Skeletal muscle cell (primary cell): ENCODE measurements at places on chromosomes 12 and 14.

GRCh38 chr14:44897845-44898151, 63.9 kb downstream of the KLHL28 start:
- DNase-seq, result no peak

DNA sequence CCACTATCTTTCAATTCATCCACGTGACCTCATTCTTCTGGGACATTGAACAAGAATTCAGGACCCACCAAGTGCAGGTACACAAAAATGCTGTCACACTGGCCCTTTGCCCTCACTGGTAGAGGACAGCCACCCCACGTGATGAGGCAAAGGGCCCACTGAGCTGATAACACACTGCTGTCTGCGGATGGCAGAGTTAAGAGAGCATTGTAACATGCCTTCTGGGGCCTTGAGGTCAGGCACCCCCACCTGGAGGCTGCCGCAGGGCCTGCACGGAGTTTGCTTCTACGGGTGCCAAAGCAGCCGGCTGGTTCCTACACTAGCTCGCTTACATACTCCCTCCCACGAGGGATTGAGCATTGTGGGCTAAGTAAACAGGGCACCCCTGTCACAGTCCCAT, 101.0 kb downstream of the LRIG3 start:
- DNase-seq, result no peak

- DNase-seq, result no peak
Observed at GRCh38 chr12:115891556-115892164, 385.8 kb downstream of the MED13L start.

DNA sequence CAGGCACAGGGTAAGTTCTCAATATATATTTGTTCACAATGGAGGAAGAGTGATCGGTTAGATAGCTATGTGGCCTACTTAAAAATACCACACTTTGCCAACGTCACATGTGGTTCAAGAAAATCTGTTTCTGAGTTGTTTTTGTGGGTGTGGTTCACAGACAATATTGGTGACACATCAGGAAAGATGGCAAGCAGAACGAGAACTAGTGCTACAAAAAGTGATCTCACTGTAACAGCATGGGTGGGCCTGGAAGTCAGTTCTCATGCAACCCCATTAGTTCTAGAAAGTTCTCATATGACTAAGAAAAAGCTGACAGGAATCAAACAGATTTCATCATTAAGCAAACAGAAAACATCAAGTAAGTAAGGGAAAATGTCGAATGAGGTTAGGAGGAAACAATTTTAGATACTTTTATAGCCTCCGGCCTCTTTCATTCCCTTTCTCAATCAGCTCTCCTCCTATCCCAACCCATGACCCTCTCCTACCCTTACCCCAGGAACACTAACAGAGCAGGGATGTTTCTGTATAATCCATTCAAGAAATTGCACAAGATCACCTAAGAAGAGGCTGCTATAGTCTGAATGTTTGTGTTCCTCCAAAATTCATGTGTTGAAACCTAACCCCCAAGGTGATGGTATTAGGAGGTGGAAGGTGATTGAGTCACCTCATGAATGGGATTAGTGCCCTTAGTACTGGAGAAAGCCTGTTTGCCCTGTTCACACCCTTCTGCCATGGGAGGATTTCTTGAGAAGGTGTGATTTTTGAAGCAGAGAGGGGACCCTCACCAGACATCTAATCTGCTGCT, 15.5 kb upstream of the NTN4 start:
- DNase-seq, result peak; percentile 100

- DNase-seq, result no peak
Observed at GRCh38 chr14:36207500-36207899, 31.0 kb upstream of the PTCSC3 start.

DNA sequence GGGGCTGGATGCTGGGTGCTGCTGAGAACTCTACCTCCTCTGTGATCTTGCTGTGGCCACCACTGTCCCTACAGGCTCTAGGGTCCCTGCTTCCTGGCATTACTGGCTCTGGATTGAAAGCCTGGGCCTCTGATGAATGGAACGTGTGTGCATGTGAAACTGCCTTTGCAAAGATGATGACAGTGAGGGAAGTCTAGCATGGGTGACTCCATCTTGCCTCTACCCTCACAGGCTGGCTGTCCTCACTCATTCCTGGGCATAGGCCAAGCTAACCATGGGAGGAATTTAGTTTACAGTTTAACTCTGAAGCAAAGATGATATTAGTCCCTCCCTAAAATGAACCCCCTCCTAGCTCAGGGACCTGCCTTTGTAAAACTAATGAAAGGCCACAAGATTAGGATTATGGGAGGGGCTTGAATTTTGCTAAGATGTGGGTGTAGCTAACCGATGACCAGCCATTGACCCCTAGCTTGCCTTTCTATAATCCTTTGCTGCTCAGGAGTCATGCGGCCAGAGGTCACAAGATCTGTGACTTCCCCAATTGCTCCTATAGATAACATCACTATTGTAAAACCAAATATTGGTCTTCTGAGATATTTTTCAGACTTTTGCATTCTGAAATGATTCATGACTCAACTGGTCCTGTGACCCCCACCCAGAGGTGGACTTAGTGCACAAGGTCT, 2.2 kb upstream of the C1S start:
- no peak for DNase-seq

DNA sequence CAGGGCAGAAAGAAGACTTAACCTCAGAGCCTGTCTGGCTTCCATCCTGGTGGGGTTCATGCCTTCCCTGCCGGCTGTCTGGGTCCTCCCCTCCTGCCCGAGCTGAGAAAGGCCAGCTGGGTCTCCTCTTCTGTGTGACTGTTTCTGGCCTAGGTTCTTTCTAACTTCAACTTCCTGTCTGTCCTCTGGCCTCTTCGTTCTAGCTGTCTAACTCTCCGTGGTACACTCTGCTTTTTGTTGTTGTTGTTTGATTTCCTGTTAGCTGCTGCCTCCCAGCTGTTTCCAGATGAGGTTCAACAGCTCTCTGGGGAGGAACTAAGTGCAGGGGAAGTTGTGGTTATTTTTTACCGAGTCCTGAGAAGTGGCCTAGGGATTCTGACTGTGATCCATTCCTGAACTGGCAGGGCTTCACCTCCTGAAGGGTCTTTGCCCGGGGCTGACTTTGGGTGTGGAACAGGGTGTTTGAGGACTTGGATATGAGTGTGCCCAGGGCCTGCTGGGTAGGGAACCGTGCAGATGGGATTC, 3.2 kb downstream of the MLXIP start:
- DNase-seq, result no peak

DNA sequence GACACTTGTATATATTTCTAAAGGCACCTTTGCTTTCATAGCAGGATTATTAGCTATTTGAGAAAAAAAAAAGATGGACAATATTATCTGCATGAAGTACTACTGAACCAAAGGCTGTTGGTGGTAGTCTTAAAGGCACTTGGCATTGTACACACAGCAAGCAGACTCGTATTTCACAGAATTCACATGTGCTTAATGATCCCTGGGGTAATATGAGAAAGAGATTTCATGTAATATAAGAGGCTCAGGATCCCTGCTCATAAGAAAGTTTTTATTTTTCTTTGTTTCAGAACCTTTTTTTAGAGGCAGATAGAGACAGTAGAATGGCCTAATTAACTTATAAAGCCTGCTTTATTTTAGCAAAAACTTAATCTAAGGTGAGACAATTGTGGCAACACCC, 59.5 kb downstream of the SYNE2 start:
- no peak for DNase-seq

DNA sequence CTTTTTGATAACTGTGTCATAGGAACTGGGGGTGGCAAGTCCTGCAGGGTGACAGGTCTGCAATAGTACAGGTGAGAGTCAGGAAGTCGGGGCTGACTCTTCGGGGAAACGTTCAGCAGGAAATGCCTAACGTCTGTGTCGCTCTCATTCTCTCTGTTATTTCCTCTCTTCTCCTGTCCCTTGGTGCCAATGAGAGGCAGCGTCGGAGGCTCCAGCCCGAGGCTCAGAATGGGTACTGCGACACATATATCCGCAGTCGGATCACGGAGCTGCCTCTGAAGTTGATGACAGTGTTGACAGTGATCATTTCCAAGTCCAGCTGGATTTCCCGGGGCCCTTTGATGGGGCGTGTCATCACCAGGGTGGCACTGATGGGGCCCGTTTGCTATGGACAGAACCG, 2.7 kb upstream of the TC2N start:
- DNase-seq, result no peak

DNA sequence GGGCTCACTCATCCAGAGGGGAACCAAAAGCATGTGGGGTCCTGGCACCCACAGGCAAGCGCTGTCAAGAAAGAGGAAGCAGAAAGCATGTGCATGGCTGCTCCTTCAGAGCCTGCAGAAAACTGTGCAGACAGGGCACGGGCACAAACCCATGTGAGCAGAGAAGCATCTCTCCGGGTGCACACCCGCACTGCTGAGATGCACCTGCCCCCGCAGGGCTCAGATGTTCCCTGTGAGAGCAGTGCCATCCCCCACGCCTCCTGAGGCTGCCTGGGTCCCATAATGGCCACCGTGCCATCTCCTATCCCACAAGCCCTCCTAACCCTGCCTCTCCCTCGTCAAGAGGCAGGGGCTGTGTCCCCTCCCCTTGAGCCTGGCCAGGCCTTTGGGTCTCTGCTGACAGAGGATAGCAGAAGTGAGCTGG, 32.3 kb upstream of the INF2 start:
- no peak for DNase-seq

DNA sequence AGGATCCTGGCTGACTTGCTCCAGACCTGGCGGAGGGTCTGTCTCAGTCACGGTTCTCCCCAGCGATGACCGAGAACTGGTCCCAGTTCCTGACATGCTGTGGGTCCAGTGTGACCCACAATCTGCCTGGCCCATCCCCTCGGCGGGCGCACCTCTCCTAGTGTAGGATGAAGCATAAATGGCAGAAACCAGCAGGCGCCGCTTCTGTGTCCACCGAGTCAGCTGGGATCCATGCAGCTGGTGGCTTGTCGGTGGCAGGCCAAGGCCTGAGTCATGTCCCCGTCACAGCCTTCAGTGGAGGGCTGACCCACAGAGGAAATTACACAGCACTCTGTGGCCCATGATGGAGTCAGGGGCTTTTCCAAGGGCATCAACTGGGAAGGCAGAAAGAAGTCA, 38.5 kb downstream of the NFKBIA start:
- DNase-seq, result no peak

DNA sequence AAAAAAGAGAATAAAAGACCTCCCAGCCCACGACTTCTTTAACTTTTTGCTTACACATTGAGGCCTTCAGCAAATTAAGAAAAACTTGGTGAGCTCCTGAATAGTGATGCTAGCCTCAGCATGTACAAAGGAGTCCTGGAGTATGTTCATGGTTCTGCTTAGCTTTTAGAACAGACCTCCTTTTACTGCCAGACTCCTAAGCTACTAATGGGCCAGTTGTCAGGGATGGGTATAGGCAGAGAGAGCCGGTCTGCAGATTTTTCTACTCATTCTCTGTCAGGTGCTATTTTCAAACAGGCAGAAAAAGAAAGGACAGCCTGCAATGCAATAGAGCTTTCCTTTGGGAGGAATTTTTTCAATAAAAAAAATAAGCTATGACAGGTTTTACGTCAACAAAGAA, 81.9 kb upstream of the REP15 start:
- DNase-seq, result no peak

- DNase-seq, result no peak
Observed at GRCh38 chr12:113249546-113249945, 28.3 kb downstream of the TPCN1 start.

GRCh38 chr14:63011623-63012022, 33.6 kb downstream of the KCNH5 start:
- DNase-seq, result no peak

- no peak for DNase-seq
Observed at GRCh38 chr12:18139989-18140596, 50.1 kb upstream of the RERGL start.

- DNase-seq, result no peak
Observed at GRCh38 chr14:96065661-96066459, 26.7 kb downstream of the C14orf132 start.

GRCh38 chr12:46349253-46349652, 23.3 kb downstream of the SLC38A2 start:
- DNase-seq, result no peak

DNA sequence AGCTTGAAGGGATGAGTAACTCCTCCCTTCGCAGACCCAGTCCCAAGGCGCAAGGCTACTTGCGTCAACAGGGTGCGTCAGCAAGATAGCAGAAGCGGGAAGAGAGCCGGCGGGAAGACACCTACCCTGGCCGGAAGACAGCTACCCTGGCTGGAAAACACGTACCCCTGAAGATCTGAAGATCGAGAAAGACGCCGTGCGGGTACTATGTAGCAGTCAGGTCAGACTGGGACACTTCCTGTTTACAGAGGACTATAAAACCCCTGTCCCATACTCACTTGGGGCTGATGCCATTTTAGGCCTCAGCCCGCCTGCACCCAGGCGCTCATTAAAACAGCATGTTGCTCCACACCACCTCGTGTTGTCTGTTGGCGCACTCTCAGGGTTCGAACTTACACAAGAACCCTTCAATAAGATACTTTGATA, 80.9 kb downstream of the ABCD2 start:
- DNase-seq, result no peak

GRCh38 chr12:54220567-54220966, 31.8 kb upstream of the SMUG1 start:
- no peak for DNase-seq

DNA sequence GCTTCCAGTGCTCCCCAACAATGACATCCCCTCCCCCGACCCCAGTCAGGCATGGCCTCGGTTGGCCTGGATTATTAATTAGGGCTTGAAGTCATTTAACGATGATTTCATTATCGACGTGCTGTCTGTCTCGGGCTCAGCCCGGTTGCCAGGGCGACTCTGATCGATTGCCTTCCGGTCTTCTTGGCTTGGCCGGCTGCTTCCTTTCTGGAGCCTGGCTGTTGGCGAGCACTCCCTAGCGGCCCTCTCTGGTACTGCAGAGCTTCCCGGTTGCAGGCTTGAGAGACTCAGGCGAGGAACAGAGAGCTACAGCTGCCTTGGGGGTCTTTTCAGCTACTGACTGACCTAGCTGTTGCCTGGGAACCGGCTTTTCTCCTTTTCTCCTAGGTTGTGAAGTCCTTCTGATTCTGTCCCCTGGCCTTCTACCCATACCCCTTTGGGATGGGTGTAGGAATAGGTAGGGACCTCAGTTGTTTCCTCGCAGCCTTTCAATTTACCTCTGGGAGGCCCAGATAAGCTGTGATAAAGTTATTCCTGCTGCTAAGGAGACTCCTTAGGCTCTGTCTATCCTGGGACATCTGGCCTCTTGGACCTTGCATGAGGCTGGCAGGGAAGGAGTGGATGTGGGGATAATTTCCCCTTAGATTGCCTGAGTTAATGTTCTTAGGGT, 5.5 kb upstream of the CISTR start:
- DNase-seq, result no peak
